AG08395 (cell line): ENCODE measurements at places on chromosomes 16 and 17.

DNA sequence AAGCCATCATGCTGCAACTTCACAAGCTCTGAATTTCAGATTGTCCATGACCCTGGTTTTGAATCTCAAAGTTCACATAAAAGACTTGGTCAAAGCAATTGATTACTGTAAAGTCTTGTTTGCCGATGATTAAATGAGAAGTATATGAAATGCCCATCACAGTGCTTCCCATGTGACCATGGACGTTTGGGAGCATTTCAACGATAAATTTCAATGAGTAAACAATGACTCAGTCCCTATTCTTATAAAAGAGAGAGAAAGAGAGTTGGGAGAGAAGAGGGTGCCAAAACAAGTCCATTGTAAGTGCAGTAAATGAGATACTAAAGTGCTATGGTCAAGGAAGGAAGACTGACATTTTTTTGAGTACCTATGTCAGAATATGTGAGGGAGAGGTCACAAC lies 276.9 kb downstream of the SOX9 start:
- DNase-seq, result peak; percentile 17

DNA sequence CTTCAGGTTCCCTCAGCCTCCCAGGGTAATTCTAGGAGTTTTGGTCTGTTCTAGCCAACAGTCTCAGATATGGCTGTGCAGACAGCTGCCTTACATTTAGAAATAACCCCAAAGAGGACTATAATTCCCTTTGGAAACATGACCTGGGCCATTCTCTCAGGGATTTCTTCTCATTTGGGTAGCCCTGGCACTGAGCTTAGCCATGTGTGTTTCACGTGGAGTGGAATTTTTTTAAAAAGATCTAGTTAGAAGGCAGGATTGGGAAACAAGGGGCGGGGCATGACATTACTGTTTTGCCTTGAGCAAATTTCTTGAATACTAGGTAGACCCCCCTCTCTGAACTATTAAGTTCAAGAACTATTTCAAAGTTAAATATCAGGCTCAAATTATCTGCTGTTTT lies 29.6 kb upstream of the MRC2 start:
- peak; percentile 58 for DNase-seq

DNA sequence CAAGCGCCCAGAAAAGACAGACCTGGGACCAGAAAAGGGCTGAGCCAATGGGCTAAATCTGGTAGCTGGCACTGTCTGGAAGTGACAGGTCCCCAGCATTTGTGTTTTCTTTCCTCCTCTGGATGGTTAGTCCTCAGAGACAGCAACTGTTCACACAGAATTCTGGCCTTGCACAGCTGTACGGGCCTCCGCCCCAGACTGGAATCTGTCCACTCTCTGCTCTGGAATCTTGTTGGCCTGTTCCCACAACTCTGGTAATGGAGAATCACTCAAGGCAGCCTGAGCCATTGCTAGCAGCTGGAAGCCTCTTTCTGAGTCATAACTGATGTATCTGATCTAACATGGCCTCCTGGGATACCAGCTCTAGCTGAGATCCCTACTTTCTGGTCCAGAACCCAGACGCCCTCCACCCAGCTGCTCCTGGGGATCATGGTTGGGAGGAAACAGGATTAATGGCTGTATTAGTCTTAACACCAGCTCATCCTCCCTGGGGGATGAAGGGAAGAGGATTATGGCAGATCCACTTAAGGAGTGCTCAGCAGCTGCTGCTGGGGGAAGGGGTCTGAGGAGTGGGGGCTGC lies 9.1 kb downstream of the ZNF668 start:
- peak; percentile 96 for DNase-seq

GRCh38 chr16:67148221-67148620 lies 2.6 kb downstream of the B3GNT9 start:
- DNase-seq, result no peak

DNA sequence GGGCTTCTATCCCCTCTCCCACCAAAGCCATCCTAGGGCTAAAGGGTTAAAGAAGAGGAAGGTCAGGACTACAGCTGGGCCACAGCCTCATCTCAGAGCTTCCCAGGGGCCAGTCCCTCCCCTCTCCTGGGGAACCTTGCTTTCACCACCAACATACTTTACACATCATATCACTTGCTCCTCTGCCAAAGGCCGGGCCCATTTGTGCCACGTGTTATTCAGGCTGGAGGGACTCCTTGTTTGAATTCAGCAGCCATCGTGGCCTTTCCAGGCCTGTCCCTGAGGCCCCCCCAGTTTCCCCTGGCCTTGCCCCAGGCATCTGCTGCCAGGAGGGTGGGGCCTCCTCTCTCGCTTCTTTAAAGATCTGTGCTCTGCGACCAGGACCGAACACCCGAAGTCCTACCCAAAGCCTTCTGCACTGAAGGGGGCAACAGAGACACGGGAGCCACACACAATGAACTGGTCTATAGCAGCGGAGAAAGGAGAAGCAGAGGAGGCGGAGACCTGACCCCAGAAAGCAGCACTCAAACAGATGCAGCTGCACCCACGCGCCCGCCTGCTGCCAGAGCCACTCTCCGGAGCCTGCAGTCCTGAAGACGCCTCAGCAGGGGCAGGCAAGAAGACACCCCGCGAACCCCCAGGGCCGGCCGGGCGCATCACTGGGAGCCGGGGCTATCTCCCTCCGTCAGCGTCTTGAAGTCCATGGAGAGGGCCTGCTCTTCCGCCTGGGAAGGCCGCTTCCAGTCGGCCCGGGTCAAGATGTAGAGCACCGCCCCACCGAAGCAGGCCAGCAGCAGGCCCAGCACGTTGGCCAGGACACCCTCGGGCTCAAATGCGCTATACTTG lies 12.1 kb downstream of the CYB561 start:
- peak; percentile 96 for DNase-seq

DNA sequence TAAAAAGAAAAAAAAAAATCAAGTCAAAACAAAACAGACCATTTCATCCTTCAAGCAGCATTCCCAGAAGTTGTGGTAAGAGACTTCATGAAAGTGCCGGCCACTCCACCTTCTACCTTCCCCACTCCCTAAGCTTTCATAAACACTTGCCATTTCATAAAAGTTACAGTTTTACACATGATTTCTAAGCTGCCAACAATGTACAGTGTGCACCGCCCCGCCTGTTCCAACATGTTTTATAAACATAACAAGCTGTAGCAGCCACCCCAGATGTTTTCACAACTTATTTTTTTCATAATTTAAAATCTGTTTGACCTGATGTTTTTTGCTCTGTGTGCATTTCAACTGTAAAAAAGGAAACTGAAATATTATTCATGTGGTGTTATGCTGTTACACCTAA lies 608.1 kb downstream of the TOX3 start:
- no peak for DNase-seq

DNA sequence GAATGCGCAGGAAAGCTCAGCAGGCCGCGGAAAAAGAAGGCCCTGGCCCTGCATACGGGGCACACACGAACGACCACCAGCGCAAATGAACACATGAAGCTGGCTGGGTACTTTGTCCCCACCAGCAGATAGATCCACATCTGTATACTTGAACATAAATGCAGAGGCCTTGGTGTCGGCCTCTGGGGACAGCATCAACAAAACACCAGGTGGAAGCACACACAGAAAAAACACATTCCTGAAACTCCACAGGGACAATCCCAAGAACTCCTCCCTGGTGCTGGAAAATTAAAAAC lies 606 bp upstream of the ZBTB4 start:
- DNase-seq, result no peak

- no peak for DNase-seq
These were observed 2.1 kb upstream of the ENGASE start for GRCh38 chr17:79072544-79072943.

DNA sequence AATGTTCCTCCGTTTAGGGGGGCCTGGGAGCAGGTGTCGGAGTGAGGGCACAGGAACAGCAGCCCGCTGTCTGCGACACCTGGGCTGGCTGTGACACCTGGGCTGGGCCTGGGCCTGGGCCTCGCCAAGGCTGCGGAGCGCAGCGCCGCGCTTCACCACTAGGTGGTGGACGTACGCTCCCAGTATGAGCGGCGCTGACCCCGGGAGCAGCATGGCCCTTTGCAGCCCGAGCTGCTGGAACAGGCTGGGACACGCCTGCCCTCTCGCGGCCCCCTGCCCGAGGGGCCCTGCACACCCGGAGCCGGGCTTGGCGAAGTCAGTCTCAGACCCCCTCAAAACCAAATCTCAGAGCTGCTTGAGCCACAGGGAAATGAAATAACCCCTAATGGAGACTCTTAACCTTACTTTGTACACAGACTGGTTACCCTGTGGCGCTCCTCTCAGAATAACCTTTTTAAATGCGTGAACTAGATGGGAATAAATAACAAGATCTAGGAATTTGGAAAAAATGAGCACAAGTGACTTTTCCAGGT lies 38.6 kb upstream of the FA2H start:
- peak; percentile 83 for DNase-seq

- DNase-seq, result no peak
These were observed 46.1 kb upstream of the NKD1 start for GRCh38 chr16:50501986-50502615.

DNA sequence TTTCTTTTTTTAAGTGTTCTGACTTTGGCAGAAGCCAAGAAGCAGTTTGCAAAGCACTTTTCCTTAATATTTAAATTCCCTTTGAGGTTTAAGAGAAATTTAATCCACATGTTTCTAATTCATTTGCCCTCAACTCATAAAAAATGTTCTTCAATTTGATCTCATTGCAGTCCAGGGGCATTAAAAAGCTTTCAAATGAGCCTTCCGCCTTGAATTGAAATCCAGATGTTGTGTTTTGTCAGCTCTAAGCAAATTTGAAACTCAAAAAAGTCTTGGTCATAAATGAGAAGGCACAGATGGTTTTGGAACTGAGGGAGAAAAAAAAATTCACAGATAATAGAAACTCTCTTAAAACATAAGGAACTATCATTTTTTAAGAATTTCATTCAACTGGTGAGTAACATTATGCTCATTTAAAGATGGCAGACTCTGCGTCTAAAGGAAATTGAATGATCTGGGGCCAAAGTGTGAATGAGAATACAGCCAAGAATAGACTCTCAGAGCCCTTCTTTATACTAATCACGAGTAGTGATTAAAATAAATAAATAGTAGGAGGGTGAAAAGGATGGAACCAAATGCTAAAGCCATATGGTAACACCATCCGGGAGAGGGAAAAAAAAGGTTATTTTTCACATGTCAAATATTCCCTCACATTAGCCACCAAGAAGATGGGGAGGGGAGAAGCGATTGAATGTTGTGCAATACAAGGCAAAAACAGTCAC lies 1304.7 kb downstream of the CDH8 start:
- no peak for DNase-seq

- DNase-seq, result no peak
These were observed 139.1 kb upstream of the CACNG3 start for GRCh38 chr16:24116989-24117388.

DNA sequence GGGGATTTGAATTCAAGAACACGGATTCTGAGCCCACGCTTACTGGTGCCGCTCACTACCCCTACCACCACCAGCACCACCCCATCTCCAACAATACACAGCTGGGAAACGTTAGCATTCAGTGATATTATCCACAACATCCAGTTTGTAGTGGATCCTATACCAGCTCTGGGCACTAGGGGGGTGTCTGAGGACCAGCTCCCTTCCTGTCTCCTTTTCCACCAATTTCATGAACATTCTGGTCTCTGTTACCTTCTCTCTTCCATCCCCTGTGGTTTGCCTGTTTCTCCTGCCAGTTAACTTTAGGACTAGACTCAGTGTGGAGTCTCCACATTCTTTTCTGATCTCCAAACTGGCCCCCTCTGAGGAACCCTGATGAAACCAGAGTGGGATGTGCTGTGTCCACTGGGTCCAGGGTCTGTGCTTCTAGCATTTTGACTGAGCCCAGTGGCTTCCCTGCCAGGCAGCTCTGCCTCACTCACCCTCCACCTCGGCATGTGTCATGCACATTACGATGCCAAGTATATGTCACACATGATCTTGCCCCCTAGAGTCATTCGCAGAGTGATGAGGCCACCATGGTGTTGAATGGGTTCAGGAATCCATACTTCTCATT lies 187.0 kb upstream of the CDH13 start:
- DNase-seq, result peak; percentile 62

GRCh38 chr17:16352303-16352666 lies 984 bp downstream of the CENPV start:
- peak; percentile 12 for DNase-seq

- DNase-seq, result no peak
These were observed 60.3 kb upstream of the FBXO47 start for GRCh38 chr17:39027455-39028035.

DNA sequence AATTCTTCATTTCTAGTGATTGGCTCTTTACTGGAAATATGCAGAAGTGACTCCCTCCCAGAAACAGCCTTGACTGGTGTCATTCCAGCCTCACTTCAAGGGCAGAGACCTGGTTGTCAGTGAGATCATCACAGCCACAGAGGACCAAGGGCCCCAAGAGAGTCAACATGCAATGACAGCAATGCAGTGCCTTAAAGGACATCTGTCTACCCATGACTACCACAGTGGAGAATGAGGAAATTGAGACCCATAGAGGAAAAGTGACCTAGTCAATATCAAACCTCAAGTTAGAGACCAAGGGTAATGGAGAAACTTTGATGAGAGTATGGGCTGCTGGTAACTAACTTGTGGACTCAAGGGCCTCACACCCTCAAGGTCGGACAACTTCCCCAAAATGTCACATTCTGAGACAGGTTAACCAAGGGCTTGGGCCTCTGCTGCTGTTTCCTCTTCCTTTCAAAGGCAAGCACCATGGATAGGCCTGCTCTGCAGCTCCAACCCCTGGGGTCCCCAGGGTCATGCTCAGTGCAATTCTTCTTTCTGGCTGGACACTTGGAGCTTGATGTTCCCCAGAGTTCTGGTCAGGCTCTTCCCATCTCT lies 11.3 kb downstream of the NOG start:
- peak; percentile 15 for DNase-seq

- no peak for DNase-seq
These were observed 205.2 kb downstream of the SLC39A11 start for GRCh38 chr17:72887322-72887721.

DNA sequence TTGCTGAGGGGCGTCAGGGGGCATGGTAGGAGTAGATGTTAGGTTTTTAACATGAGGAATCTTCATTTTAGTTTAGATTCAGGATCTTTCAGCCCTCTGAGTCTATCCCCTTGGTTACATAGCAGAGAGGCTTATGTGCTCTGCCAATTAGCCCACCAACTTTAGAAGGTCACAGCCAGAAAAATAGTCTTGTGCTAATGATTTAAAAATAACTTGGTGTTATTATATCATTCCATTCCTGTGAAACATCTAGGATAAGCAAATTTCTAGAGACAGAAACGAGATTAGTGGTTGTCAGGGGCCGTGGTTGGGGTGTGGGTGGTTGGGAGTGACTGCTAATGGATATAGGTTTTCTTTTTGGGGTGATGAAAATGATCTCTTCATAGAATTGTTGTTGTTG lies 183.7 kb downstream of the SNX29 start:
- no peak for DNase-seq

DNA sequence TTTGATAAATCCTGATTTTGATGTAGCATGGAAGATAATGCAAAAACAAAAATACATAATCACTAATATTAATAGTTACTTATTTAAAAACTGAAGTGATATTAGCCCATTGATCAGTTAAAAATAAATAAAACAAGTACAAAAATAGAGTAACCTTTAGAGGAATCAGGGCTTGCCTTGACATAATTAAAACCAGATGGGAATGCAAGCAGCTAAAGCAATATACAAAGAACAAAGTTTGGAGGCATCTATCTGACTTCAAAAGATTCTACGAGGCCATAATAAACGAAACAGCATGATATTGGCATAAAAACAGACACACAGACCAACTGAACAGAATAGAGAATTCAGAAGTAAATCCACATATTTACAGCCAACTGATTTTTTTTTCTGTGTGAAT lies 15.0 kb upstream of the HEATR3 start:
- peak; percentile 38 for DNase-seq

GRCh38 chr16:84166796-84167695 lies 19.8 kb downstream of the TAF1C start:
- DNase-seq, result no peak
